Large intestine (tissue), 12 donors: ENCODE measurements at places on chromosomes 12 and 14. TPM values are rescaled to one million over a fixed set of nuclear protein-coding genes. Genes with fewer than 3 reads are reported as not detected.
A peak's percentile ranks its signal among the peaks of the same experiment; 100 is the strongest.

The DEGS2 gene
- polyA plus RNA-seq, result 21.6 TPM

The KLRC3 gene
- polyA plus RNA-seq, result 0.72 TPM

The MANSC4 gene
- 0.19 TPM for polyA plus RNA-seq

The ARHGEF25 gene
- 17.8 TPM for polyA plus RNA-seq

The NRL gene
- polyA plus RNA-seq, result 1.6 TPM

The DDX55 gene
- polyA plus RNA-seq, result 37.9 TPM

GRCh38 chr12:50784501-50784900, 20.6 kb downstream of the ATF1 start:
- H3K36me3 ChIP-seq, result peaks cover 24% of the 10 kb centered on the region
- no peaks in the 10 kb centered on the region for H3K27me3 ChIP-seq
- no peak overlapping the region for H3K27ac ChIP-seq
- H3K4me3 ChIP-seq, result no peak overlapping the region
- H3K4me1 ChIP-seq, result peaks cover 1% of the 10 kb centered on the region

DNA sequence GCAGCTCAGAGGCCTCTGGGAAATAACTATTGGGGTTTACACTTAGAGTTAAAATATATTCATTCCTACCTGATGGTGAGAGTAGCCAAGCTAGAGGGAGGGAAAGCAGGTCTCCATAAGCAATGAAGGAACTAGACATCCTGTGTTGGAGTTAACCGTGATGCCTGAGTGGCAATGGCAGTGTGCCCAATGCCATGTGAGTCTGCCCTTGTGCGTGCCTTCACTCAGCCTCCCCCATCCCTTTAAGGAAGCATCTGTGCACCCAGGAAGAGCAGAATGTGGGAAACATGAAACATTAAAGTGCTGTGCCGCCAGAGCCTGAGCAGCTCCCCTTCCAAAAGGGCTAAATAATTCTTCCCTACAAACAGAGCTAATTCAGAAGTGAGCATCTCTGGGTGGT, 76.3 kb downstream of the COX16 start:
- no peaks in the 10 kb centered on the region for H3K27me3 ChIP-seq
- no peaks in the 10 kb centered on the region for H3K36me3 ChIP-seq
- H3K27ac ChIP-seq, result no peak overlapping the region
- H3K4me1 ChIP-seq, result no peaks in the 10 kb centered on the region

DNA sequence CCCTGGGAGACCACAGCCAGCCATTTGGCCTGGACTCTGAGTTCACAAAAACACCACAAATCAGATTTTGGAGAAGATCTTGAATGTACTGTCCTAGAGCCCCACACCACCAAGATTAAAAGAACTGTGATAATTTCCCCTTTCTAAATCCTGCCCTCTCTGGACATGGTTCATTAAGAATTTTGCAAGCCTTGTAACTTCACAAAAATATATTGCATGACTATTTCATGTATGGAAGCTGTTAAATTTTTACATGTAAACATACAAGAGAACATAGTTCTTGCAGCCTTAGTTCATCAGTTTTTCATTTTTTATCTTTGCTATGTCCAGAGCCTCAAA, 97.0 kb downstream of the SCARB1 start:
- H3K27ac ChIP-seq, result no peak overlapping the region
- no peaks in the 10 kb centered on the region for H3K36me3 ChIP-seq
- no peaks in the 10 kb centered on the region for H3K27me3 ChIP-seq

GRCh38 chr12:59595883-59596540, at the start of gene SLC16A7:
SLC16A7 (plus strand) TSS chr12:59596029; CDS start chr12:59704802, 108,773 bp downstream.
- H3K27ac ChIP-seq, result peak within 1 kb of the TSS; percentile 82
- DNase-seq, result peak; percentile 76
- no peaks in the 10 kb centered on the region for H3K27me3 ChIP-seq
- H3K36me3 ChIP-seq, result no peaks in the 10 kb centered on the region
- H3K4me3 ChIP-seq, result peak within 1 kb of the TSS; percentile 66
- peaks cover 5% of the 10 kb centered on the region for H3K4me1 ChIP-seq

DNA sequence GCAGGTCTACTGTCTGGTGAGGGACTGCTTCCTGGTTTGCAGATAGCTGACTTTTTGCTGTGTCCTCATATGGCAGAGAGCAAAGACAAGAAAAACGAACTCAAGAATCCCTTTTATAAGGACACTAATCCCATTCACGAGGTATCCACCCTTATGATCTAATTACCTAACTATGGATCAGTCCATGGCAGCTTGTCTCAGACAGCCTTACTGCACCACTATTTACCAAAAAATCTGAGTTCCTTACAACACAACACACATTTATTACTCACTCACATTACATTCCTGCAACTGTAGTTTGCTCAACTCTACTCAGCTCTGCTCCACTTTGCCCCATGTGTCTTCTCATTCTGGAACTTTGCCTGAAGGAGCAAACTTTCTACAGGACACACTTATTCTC, 10.1 kb upstream of the SLC6A15 start:
- no peak for DNase-seq
- no peak overlapping the region for H3K27ac ChIP-seq
- H3K27me3 ChIP-seq, result no peaks in the 10 kb centered on the region
- H3K36me3 ChIP-seq, result no peaks in the 10 kb centered on the region

DNA sequence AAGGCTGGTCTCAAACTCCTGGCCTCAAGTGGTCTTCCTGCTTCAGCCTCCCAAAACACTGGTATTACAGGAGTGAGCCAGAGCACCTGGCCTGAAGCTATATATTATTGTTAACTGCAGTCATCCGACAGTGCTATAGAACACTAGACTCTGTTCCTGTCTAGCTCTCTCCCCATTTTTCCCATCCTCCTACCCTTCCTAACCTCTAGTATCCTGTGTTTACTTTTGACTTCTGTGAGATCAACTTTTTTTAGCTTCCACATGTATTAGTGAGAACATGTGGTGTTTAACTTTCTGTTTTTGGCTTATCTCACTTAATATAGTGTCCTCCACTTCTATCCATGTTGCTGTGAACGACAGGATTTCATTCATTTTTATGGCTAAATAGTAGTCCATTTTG, 34.7 kb downstream of the TRAF3 start:
- H3K27me3 ChIP-seq, result no peaks in the 10 kb centered on the region
- no peak overlapping the region for H3K4me3 ChIP-seq
- peaks cover 10% of the 10 kb centered on the region for H3K4me1 ChIP-seq
- H3K36me3 ChIP-seq, result peaks cover 3% of the 10 kb centered on the region

- peaks cover 4% of the 10 kb centered on the region for H3K4me1 ChIP-seq
- no peak overlapping the region for H3K27ac ChIP-seq
- H3K27me3 ChIP-seq, result no peaks in the 10 kb centered on the region
- H3K36me3 ChIP-seq, result no peaks in the 10 kb centered on the region
Measured at GRCh38 chr12:91191513-91192111, 9.0 kb upstream of the DCN start.

- H3K4me1 ChIP-seq, result no peaks in the 10 kb centered on the region
- no peak overlapping the region for H3K4me3 ChIP-seq
- no peaks in the 10 kb centered on the region for H3K36me3 ChIP-seq
- no peak for DNase-seq
- H3K27me3 ChIP-seq, result no peaks in the 10 kb centered on the region
- no peak overlapping the region for H3K27ac ChIP-seq
Measured at GRCh38 chr14:26941521-26941920, 343.7 kb upstream of the NOVA1 start.

DNA sequence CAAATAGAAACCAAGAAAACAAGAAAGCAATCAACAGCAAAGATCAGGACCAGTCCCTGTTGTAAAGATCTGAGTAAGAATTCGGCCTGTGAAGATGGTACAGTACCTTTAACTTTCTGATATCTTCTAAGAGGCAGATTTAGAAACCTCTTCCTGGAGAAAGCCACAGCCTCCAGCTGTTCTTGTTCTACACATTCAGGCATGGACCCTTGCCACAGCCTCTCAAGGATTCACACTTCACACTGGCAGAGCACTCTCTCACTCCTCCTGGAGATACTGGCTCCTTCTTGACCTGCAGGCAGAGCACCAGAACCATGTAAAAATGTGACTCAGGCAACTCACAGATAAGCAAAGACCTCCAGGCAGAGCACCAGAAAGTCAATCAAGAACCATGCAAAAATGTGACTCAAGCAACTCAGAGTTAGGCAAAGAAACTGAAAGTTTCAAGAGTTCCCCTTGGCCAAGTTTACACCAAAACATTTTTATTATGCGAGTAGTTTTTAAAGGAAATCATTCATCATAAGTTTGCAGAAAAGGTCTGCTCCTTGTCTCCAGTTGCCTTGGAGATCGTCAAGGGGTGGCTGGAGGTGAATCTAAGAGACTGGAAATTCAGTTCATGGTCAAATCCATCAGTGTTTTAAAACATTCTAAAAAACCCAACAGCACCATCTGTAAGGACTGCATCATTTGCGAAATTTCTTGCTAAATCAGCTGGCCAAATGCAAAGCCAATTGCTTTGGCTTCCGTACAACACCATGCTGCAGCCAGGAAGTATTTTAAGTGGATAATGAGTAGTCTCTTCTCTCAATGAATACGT, 119.3 kb upstream of the MDM1 start:
- no peak overlapping the region for H3K27ac ChIP-seq
- DNase-seq, result no peak
- H3K4me3 ChIP-seq, result no peak overlapping the region

- peaks cover 23% of the 10 kb centered on the region for H3K36me3 ChIP-seq
- DNase-seq, result no peak
- H3K27ac ChIP-seq, result no peak overlapping the region
- no peak overlapping the region for H3K4me3 ChIP-seq
Measured at GRCh38 chr12:56678852-56679251, 9.2 kb downstream of the PTGES3 start.

GRCh38 chr14:81018251-81018650, 62.8 kb downstream of the TSHR start:
- H3K27ac ChIP-seq, result no peak overlapping the region
- H3K4me3 ChIP-seq, result no peak overlapping the region
- H3K27me3 ChIP-seq, result no peaks in the 10 kb centered on the region
- no peaks in the 10 kb centered on the region for H3K4me1 ChIP-seq

- no peak overlapping the region for H3K4me3 ChIP-seq
- DNase-seq, result no peak
- H3K4me1 ChIP-seq, result no peaks in the 10 kb centered on the region
- H3K36me3 ChIP-seq, result no peaks in the 10 kb centered on the region
- no peaks in the 10 kb centered on the region for H3K27me3 ChIP-seq
Measured at GRCh38 chr12:104568935-104569334, 112.2 kb downstream of the CHST11 start.

GRCh38 chr14:99598774-99599173, 5.2 kb downstream of the CCDC85C start:
- peaks cover 4% of the 10 kb centered on the region for H3K27me3 ChIP-seq
- H3K4me1 ChIP-seq, result peaks cover 76% of the 10 kb centered on the region
- peak overlapping the region; percentile 89 for H3K27ac ChIP-seq
- DNase-seq, result peak; percentile 61
- H3K4me3 ChIP-seq, result no peak overlapping the region
- no peaks in the 10 kb centered on the region for H3K36me3 ChIP-seq

- H3K27me3 ChIP-seq, result peaks cover 3% of the 10 kb centered on the region
- H3K27ac ChIP-seq, result peak overlapping the region; percentile 40
- no peak for DNase-seq
- peaks cover 6% of the 10 kb centered on the region for H3K4me1 ChIP-seq
- H3K4me3 ChIP-seq, result no peak overlapping the region
- no peaks in the 10 kb centered on the region for H3K36me3 ChIP-seq
Measured at GRCh38 chr12:2244013-2244861, 191.4 kb downstream of the CACNA1C start.

DNA sequence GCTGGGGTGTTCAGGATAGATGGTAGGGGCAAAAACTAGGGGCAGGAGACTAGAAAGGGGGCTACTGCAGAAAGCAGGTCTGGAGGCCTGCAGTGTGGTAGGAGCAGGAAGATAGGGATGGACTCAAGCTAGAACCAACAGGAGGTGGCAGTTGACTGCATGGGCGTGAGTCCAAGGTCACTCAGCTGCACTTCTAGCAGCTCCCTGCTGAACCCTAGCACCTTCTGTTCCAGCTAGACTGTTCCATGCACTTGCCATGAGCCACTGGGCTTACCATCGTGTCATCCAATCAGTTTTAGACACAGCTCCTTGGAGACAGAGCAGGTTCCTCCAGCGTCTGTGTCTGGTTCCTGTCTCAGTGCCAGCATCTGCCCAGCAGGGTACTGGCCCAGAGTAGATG, 11.3 kb upstream of the KRT8 start:
- DNase-seq, result peak; percentile 52
- peak overlapping the region; percentile 64 for H3K27ac ChIP-seq
- peaks cover 60% of the 10 kb centered on the region for H3K4me1 ChIP-seq
- H3K27me3 ChIP-seq, result no peaks in the 10 kb centered on the region
- H3K36me3 ChIP-seq, result no peaks in the 10 kb centered on the region

- H3K36me3 ChIP-seq, result no peaks in the 10 kb centered on the region
- DNase-seq, result no peak
- H3K27me3 ChIP-seq, result peaks cover 11% of the 10 kb centered on the region
- H3K4me1 ChIP-seq, result no peaks in the 10 kb centered on the region
- H3K4me3 ChIP-seq, result no peak overlapping the region
- no peak overlapping the region for H3K27ac ChIP-seq
Measured at GRCh38 chr14:99035268-99035667, 236.7 kb downstream of the BCL11B start.

GRCh38 chr14:87868920-87869319, 124.1 kb downstream of the GALC start:
- no peaks in the 10 kb centered on the region for H3K27me3 ChIP-seq
- no peak overlapping the region for H3K4me3 ChIP-seq
- DNase-seq, result no peak

GRCh38 chr14:90846511-90846910, 30.3 kb upstream of the TTC7B start:
- H3K36me3 ChIP-seq, result no peaks in the 10 kb centered on the region
- H3K4me3 ChIP-seq, result no peak overlapping the region
- no peaks in the 10 kb centered on the region for H3K27me3 ChIP-seq
- H3K4me1 ChIP-seq, result no peaks in the 10 kb centered on the region

DNA sequence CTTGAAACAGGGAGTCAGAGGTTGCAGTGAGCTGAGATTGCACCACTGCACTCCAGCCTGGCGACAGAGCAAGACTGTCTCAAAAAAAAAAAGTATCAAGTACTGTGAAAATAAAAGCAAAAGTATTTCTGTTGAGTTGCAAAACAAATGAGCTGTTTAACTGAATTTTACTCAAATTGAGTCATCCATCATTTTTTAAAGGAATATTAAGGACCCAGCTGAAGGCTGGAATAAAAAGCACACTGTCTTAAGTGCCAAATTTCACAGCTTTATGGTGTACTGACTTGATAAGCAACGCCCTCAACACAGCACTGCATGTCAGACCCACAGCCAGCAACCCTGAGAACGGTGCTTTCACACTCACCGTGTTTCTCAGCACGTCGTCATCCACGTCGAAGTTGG, 57.9 kb downstream of the AMN start:
- no peak overlapping the region for H3K27ac ChIP-seq
- H3K4me1 ChIP-seq, result no peaks in the 10 kb centered on the region
- H3K27me3 ChIP-seq, result no peaks in the 10 kb centered on the region
